ENCODE measurements at places on chromosomes 5 and 9.

DNA sequence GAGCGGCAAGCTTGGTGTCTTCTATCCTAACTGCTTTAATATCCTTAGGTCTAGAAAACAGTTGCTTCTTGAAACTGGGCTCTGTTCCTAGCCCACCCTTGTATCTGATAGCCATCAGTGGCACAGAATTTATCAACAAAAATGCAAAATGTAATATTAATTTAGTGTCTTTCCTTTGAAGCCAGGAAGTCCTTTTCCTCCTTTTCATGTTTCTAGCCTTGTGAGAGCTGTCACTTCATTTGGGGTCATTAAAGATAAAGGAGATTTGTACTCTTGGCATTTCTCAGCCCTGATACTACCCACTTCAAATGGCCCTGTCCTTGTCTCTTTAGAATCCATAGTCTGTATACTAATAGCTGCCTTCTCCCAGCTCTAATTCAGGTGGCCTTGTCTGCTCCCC lies 111.0 kb downstream of the GAS1 start:
- no peak for DNase-seq

DNA sequence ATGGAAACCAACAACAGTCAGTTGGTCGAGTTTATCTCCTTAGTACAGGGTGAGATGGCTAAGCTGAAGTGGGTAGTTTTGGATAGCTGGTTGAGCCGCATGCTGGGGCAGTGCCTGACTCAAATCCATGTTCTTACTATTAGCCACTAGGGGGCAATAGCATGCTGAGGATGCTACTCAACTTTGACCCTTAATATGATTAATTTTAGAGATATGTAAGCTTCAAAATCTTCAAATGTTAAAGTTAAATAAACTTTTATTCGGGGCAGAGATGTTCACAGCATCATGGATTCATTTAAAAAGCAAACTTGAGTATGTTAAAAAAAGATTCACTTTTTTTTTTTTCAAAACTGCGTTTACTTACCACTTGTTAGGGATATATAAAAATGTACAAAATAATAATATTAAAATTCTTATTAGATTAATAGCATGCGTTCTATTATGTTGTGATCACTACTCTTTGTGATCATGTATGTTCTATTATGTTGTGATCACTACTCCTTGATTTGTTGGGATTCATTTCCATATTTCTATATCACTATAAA lies 57.0 kb downstream of the C9orf153 start:
- no peak for DNase-seq

GRCh38 chr5:76956033-76956432 lies 3.2 kb downstream of the CRHBP start:
- no peak for DNase-seq

DNA sequence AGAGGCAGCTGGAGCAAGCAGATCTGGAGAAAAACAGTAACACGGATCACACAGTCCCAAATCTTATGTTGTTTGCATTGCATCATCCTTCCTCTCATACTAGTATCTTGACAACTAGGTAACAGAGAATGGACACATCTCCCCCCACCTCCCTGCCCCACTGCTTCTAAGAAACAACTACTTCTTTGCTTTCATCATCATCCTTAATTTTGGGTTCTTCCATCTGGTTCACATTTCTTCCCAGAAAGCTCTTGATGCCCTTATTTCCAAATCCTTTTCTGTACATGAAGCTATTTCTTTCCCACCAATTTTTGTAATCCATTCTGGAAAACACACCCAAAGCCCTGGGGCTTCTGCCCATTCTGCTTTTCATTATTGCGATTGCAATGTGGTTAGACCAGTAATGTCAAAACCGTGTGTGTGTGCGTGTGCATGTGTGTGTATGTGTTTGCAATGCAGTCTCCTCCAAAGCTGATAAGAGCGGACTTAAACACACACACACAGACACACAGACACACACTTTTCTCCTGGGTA lies 254.7 kb upstream of the SLC30A5 start:
- peak; percentile 9 for DNase-seq

DNA sequence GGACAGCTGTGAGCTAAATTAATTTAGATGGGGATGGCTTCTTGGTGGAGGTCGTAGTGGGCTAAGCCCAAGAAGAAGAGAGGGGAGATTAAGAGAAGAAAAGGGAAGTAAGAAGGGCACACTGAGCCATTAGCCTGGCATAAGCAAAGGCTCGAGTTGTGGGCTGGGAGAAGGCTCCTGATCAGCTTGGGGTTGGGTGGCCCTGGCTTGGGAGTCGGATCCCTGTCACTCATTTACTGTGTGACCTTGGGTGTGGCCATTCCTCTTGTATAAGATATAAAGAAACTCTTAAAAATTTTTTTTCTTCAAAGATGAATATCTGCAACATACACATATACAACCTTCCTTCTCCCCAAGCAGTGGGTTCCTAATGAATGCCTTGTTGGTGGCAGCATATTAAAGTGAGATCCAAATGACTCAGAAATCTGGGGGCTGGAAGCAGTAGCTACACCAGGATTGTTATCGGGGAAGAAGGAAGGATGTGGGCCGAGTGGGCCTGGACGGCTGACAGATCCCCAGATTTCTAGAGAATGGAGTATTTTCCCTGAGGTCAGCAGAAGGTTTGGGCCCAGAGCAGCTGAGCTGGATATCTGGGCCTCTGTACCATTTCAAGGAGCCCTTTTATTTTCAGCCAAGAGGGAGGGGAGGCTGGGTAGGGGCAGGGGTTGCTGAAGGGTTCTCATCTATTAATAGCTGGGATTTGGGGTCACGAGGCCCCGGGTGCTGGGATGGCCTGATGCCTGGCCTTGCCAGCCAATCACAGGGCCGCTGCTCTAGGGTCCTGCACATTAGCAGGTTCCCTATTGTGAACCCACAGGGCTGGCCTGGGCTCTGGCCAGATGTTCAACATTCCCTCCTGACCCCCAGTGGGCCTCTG lies 52.1 kb downstream of the PPARGC1B start:
- DNase-seq, result no peak

DNA sequence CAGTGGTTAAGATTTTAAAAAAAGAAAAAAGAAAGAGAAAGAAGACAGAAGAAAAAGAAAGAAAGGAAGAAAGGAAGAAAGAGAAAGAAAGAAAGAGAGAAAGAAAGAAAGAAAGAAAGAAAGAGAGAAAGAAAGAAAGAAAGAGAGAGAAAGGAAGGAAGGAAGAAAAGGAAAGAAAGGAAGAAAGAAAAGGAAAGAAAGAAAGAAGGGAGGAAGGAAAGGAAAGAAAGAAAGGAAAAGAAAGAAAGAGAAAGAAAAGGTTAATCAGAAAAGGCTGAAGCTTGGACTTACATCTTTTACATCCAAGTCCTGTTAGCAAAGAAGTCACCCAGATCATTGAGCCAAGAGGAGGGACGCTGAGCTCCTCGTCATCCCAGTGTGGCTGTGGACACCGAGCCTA lies 70.0 kb downstream of the IRX2 start:
- DNase-seq, result no peak

DNA sequence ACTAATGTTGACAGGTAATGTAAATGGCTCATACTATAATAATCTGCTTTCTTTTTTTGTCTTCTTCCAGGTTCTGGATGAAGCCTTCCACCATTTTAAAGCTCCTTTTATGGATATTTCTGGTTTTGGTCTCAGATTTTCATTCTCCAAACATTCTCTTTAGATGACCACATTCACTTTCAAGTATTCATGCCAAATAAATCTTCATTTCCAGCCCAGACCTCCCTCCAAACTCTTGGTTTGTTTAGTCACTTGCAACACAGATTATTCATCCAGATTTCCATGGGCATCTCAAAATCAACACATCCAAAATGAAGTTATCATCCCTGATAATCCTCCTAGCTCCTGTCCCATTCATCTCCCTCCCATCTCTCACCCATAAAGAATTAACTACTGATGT lies 40.3 kb upstream of the SVEP1 start:
- no peak for DNase-seq

GRCh38 chr5:126015235-126016181 lies 407.7 kb upstream of the GRAMD2B start:
- DNase-seq, result no peak

GRCh38 chr5:102654559-102655349 lies 100.4 kb upstream of the PAM start:
- no peak for DNase-seq

GRCh38 chr9:98929895-98930341 lies 13.8 kb upstream of the COL15A1 start:
- DNase-seq, result no peak

DNA sequence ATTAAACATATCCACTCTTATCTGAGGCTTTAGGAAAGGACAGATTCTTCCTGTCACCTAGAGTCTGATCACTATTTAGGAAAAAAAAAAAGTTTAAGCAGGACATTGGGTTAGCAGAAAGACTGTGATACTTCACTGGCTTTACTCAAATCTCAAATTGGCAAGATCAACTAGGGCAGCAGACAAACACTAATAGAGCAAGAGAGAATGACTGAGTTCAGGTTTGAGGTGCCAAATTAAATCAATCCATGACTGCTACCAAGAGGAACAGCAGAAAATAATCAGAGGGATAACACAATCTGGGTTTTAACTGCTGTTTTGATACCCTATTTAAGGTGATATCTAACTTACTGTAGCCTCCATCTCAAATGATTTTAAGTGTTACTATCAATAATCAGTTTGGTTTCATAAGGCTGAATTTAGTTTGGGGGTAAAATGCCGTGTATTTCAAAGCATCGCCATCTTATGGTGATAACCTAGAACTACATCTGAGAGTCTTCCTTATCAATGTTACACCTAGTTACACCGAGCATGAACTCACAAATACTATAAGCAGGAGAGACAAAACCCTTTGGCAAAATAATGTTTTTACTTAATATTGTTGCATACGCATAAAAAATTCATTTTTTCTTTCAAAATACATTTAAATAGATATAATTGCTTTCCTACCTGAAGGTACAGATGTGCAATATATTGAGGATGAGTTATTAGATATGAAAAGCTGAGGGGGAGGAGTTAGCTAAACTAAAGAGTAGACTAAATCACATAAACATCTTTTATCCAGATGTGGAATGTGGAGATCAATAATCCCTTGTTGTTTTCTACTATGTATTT lies 286.4 kb upstream of the CDH12 start:
- DNase-seq, result no peak

- no peak for DNase-seq
These were observed 87.0 kb downstream of the SPOCK1 start for GRCh38 chr5:137412136-137412535.

DNA sequence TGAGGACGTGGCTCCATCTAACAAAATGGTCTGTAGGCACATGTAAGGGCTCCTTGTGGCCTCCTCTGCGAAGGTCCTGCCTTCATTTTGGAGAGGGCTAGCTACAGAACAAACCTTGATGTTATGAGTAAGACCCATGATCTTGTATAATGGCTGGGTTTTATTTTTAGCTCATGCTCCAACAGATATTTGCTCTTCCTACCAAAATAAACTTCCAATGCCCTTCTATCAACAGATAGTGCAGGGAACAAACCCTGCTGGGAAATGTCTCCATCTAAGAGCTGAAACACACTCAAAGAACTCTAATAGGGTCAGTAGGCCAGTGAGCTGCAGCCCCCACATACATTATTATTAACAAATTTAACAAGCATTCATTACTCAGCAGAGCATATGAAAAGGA lies 189.5 kb downstream of the LURAP1L start:
- DNase-seq, result no peak

GRCh38 chr5:36928947-36929346 lies 52.4 kb downstream of the NIPBL start:
- no peak for DNase-seq

- DNase-seq, result no peak
These were observed 6.0 kb downstream of the CEL start for GRCh38 chr9:133067813-133068212.

DNA sequence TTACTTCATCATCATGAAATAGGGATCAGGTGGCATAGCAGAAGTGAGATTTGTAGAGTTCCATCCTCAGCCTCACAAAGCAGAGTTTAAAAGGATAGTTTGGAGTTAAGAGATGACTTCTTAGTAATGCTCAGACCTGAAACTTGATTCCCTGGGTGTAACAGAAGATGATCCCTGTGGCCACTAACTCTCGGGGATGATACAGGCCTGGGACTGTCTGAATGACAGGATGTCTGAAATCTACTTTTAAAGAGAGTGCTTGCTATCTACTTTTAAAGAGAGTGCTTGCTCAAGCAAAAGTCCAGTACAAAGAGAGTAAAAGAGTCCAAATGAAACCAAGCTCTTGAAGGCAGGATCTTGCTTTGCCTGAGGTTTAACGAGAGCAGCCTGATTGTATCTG lies 14.6 kb downstream of the ADAMTS16 start:
- no peak for DNase-seq

GRCh38 chr5:74935752-74936091 lies 69.5 kb upstream of the FAM169A start:
- no peak for DNase-seq

GRCh38 chr5:78611126-78611605 lies 37.4 kb downstream of the LHFPL2 start:
- DNase-seq, result no peak
